ENCODE measurements at places on chromosomes 5 and 9. TPM values are rescaled to one million over a fixed set of nuclear protein-coding genes. Genes with fewer than 3 reads are reported as not detected.

Gene GCNT4
- 0.17 TPM for total RNA-seq

Gene WNT8A
- total RNA-seq: not detected

Gene DDX4
- not detected for total RNA-seq

GRCh38 chr5:1730487-1730847 lies 69.2 kb downstream of the MRPL36 start:
- DNase-seq: no peak

DNA sequence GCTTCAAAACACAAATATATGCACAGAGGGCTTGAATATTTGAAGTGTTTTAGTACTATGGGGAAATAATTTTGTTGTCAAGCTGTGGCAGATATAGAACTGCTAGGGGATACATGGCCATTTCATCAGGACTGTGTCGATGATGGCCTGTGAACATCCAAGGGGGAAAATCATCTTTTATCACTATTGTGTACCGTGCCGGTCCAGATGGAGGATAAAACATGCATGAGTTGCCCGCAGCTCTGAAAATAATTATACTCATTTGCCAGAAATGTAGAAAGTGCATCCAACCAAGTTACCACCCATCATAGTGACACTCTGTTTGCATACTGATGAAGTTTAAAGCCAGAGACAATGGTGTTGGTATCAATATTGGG lies 405.9 kb downstream of the ZSWIM6 start:
- DNase-seq: no peak

GRCh38 chr5:10166392-10166791 lies 83.3 kb downstream of the ATPSCKMT start:
- DNase-seq: no peak

GRCh38 chr9:2271426-2271825 lies 256.3 kb downstream of the SMARCA2 start:
- DNase-seq: peak; percentile 27

- no peak for DNase-seq
Measured at GRCh38 chr9:69476797-69477196, 151.8 kb downstream of the ENTREP1 start.

GRCh38 chr9:136745389-136746154 lies 2.8 kb downstream of the LCN6 start:
- peak; percentile 40 for DNase-seq

GRCh38 chr9:93656426-93657239 lies 80.2 kb downstream of the PHF2 start:
- DNase-seq: peak; percentile 14

DNA sequence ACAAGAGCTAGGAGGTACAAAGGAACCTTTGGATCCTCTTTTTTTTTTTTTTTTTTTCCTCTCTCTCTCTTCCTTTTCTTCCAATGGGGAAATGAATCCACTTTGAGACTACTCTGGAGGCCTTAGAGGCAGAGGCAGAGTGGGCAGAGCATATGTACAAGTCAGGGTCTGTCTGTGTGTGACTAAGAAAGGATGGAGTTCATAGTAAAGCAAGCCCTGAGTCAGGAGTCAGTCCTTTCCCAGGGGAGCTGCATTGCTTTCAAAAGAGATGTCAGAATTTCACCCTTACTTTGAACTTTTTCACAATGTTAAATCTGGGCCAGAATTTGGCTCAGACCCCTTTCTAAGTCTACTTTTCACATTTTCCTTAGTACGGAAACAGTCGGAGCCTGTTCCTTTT lies 792.4 kb upstream of the C9orf72 start:
- no peak for DNase-seq

DNA sequence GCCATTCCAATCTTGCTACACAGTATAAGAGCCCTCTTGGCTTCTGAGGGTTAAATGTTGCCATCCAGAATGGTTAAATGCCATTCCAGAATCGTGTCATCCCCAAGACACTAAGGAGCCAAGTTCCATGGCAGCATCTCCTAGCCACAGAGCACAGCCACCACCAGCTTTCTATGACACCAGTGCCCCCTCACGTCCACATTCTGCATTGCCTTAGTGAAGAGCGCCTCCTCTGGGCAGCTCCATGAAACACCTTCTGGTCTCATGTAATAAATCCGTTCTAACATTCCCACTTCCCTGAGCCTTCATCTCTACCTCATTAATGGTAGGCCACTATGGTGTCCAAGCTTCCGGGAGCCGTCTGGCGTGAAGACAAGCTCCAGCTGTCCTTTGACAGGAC lies 12.4 kb downstream of the CBY3 start:
- DNase-seq: no peak

All from left ventricle myocardium superior (tissue), 1 donor.